Left cardiac atrium (tissue), 4 donors: ENCODE measurements at places on chromosomes 4 and X.

- no peak for DNase-seq
These were observed 2.0 kb downstream of the PGK1 start for GRCh38 chrX:78105944-78106650.

- no peak for DNase-seq
These were observed 718 bp downstream of the RAB40A start for GRCh38 chrX:103518571-103518970.

DNA sequence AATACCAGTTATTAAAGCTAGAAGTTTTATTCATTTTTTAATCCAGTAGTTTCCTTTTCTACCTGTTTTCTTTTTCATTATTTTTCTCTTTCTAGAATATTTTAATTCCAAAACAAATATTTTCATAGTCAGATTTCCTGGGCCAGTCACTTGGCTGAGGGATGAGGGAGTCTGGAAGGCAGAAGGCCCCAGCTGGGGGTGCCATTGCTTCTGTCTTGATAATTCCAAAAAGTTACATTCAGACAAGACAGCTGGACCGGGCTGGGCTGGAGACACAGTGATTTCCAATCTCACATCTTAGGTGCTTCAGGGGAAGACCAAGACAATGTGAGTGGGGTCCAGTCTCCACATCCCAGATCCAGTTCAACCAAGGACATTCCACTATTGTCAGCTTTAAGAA is 263.5 kb downstream of the TMA16 start:
- DNase-seq, result no peak

DNA sequence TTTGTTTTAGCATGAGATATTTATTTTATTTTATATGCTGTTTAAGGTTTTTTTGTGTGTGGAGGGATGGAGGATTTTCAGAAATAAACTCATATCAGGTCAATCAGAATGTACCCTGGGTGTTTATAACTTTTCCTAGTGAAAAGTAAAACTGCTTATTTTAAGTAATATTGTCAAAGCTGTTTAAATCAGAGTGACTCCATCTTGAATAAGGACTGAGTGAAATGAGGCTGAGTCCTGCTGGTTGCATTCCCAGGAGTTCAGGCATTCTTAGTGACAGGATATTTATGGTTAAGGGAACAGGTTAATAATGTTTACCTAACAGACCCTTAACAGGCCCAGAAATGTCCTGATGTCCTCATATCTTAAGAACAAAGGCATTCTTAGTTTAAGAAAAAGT is 1160.9 kb upstream of the PCDH7 start:
- no peak for DNase-seq

DNA sequence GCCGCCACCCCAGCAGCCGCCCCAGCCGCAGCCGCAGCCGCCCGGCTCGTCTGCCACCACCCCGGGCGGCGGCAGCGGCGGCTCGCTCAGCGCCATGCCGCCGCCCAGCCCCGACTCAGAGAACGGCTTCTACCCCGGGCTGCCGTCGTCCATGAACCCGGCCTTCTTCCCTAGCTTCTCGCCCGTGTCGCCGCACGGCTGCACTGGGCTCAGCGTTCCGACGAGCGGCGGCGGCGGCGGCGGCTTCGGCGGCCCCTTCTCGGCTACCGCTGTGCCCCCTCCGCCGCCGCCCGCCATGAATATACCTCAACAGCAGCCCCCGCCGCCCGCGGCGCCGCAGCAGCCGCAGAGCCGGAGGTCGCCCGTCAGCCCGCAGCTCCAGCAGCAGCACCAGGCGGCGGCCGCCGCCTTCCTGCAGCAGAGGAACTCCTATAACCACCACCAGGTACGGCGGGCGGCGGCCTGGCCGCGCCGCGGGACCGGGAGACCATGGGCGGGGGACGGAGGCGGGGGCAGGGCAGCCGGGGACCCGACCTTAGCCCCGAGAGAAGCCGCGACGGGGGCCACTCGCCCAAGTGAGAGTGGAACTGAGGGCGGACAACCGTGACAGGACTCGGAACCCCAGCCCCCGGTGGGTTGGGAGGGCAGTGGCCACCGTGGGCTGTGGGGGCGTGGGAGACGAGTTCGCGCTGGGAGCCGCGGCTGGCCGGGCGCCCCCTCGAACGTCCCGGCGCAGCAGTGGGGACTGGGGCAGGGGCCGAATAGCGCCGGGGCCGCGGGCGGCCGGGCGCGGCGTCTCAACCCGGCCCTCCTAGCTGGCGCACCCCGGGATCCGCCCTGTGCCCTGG is 1.8 kb downstream of the CPEB2 start:
- DNase-seq, result peak; percentile 62

DNA sequence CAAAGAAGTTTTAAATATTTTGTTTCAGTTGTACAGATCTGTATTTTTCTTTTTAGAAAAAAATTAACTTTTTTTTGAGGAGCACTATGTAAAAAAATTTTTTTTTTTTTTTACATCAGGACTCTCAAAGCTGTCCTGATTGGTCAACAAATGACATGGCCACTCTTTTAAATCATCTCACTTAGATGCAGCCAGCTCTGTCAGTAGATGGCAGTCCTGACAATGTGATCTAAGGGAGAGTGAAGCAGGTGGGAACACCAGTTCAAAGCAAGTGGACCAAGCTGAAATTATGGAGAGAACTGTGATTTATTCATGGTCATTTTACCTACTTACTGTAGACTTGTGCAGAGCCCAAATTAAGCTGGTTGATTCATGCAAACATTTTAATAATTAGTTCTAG is 174.7 kb upstream of the GPRIN3 start:
- no peak for DNase-seq

DNA sequence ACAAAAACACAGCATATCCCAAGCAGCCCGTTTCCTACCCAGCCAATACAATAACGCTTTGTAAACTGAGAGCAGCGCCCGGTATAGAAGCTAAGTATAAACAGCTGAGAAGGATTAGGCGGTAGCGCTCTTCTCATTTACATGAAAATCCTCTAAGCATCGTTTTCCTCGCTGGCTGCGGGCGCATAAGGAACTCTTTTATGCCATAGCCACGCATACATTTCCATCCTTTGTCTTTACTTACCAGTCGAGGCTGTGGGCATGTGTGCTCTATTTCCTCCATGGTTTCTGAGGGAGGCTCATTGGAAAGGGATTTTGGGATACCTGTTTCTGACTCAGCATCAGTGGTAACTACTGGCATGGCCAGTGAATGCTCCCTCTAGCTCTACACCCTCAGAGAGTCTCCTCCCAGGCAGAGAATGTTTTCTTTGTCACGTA is 383 bp downstream of the PCYT1B start:
- DNase-seq, result no peak

DNA sequence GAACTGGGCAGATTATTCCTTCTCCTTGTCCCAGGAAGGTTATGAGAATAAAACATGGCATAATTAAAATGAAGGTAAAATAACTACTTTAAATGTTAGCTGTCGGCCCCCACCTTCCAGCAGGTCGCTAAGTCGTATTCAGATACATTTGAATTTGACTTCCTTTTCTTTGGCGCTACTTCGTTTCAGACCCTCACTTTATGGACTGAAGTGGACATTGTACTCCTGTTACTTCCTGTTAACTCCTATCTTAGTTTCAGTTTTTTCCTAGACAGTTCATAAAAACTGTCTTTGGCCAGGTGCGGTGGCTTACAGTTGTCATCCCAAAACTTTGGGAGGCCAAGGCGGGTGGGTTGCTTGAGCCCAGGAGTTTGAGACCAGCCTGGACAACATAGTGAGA is 5.7 kb downstream of the SYAP1 start:
- DNase-seq, result no peak

DNA sequence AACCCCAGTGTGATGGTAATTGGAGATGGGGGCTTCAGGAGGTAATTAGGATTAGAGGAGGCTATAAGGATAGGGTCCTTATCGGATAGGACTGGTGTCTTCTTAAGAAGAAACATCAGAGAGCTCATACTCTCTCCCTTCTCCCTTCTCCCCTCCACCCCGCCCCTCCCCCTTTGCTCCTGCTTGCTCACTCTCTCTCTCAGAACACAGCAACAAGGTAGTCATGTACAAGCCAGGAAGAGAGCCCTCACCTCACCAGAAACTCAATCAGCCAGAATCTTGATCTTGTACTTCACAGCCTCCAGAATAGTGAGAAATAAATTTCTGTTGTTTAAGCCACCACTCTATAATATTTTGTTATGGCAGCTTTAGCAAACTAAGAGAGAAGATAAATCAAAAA is 4.5 kb downstream of the DDX60L start:
- DNase-seq, result no peak

- no peak for DNase-seq
These were observed 42.3 kb downstream of the RFC1 start for GRCh38 chr4:39323821-39324220.

DNA sequence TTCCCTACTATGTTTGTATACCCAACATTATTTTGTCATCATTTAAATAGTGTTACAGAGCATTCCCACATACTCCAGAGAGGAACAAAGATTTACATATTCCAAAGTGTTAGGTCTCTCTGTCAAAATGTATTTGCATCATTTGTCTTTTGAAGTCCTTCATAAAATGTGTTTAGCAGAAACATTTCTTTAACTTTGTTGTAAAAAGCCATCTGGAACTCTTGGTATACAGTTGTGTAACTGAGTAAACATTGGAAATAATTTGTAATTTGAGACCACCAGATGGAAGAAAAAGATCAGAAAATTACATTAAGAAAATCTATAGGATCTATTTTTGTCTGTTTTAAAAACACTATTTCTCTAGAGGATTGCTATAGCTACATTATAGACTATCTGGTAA is 56.6 kb upstream of the ALB start:
- no peak for DNase-seq

DNA sequence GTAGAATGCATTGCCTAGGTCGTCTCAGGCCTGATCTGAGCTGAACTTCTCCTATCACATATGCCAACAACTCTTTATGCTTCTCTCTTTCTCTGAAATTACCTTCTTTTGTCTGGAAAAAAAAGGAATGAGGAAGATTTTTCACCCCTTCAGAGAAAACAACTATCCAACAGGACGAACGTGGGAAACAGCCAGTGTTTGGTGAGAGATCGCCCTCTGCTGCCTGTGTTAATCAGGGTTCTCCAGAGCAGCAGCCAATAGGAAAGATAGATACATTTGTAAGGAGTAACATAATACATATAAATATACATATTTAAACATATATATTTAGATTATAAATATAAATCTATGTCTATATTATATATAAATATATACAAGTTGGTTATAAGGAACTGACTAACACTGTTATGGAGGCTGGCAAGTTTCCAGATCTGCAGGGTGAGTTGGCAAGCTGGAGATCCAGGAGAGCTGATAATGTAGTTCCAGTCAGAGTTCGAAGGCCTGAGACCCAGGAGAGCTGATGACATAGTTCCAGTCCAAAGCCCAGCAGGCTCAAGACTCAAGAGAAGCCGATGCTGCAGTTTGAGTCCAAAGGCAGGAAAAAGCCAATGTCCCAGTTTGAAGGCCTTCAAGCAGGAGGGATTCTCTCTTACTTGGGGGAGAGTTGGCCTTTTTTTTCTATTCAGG is 13.3 kb downstream of the CETN2 start:
- DNase-seq, result no peak

DNA sequence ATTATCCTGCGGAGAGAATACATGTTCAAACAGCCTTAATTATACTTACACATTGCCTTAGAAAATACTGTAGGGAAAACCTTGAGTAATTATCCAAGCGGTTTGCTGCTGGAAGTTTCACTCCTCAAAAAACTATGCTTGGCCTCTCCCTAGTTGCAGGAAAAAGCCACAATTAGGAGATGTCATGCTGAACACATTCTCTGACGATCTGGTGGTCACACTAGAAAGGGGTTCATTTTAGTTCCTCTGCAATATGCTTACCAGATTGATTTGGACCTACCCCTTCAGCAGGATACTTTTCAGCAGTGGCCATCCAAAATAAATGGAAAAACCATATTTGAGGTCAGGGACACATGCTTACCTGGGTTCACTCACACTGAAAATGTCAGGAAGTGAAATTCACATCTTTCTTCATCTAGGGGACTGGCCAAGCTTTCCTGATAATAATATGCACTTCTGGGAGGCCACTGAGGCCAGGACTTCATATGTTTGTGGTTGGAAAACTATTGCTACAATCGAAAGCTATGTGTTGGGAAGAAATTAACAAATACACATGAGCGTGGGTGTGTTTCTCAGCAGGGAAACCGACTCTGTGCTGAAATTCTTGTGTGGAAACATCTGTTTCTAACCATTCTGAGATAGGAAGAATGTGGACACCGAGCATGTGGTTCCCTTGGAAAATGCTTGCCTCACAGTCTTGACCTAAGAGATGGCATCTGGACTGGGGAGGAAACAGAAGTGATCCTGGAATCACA is 68.8 kb downstream of the ATXN3L start:
- peak; percentile 23 for DNase-seq

DNA sequence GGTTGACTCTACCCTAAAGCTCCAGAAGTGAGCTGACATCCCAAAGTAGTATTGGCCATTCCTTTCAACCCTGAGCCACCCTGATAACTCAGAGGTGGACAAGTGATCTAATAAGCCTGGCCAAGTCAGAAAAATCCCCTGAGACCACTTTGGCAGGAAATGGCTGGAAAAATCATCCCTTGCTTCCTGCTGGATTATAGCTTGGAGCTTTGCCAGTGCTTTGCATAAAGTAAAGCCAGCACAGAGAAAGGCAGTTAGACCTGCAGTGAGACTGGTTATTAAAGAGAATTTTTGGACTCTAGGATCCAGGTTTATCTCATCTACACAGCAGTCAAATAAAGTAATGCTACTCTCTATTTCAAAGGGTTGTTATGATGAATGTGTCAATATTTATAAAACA is 6.4 kb downstream of the CXCL3 start:
- no peak for DNase-seq

DNA sequence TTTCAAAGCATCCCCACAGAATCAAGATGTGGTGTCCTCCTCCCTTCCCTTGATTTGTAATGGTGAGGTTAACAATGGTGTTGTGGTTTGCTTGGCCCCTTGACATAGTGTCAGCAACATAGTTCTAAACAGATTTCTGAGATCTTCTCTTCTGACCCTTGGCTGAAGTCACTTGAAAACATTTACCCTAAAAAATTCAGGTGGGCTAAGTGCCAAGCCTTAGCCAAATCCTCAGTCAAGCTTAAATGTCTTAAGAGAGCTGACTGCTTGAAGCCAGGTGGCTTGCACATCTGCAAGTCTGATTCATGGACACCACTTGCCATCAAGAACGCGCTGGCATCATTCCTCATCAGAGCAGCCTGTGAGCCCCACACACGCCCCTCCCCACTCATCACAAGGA is 173.2 kb downstream of the MGST2 start:
- no peak for DNase-seq

GRCh38 chr4:182560358-182560757 is 317.2 kb downstream of the TENM3 start:
- DNase-seq, result no peak

DNA sequence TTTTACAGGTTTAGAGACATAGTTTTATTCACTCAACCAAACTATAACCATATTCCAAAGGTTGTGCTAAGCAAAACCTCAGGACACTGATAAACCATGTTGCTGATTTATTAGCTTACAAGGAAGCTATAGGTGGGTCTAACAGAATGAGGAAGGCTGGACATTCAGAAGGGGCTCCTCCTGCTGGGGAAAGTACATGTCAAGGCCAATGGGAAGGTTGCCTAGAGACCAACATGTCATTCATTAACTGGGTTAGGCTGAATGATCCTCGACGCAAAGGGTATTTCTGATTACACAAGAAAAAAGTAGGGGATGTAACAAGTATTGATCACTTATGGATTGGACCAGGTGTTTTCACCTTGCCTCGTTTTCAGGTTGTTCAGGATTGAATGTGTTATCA is 30.3 kb downstream of the SLC10A6 start:
- DNase-seq, result no peak

GRCh38 chr4:186102931-186103330 is 1.6 kb upstream of the FAM149A start:
- no peak for DNase-seq
